ENCODE measurements at places on chromosomes 16 and 17.

DNA sequence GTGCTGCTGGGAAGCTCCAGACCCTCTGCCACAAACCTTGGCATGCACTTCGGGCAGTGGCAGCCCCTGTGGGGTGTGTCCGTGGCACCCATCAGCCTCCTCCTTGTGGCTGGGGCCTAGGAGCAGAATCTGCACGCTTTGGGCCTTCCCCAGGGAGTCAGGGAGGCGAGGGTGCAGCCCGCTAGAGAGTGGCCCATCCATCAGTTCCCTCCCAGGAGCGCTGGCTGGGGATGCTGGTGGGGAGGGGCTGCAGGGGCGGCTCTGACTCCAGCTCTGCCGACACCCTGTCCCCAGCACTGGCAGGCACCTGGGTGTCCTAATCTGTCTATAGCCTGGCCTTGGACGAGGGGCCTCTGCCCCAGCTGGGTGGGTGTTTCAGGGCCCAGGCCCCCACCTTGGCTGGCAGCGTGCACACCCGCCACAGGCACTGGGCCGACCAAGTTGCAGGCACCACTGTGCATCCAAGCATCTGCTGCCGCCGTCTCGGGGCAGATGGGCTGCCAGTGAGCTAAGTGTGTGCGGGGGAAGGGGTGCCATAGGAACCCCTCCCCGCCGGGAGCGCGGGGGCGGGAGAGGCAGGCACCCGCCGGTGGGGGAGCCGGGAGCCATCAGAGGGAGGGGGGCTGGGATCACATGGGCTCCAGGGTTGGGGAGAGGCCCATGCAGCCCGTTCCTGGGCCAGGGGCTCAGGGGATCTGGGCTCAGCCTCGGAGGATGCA, 30.2 kb downstream of the ENDOV start:
- DNase-seq, result no peak

DNA sequence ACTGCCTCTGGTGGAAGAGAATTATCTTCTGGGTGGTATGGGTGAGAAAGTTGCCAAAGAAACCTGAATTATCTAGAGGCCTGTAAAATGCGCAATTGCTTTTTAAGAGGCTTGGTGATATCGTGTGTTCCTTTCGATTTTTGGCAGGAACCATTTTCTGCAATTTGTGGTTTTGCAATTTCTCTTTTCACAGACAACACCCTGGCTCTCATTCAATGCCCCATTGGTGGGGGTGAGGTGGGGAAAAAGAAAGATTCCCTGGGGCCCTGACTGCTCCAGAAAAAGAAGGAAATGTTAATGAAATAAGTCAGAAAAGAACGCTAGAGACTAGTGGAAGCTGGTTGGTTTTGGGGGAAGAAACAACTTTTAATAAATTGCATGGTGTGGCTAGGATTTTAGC, 77.4 kb downstream of the ANKFN1 start:
- DNase-seq, result no peak

DNA sequence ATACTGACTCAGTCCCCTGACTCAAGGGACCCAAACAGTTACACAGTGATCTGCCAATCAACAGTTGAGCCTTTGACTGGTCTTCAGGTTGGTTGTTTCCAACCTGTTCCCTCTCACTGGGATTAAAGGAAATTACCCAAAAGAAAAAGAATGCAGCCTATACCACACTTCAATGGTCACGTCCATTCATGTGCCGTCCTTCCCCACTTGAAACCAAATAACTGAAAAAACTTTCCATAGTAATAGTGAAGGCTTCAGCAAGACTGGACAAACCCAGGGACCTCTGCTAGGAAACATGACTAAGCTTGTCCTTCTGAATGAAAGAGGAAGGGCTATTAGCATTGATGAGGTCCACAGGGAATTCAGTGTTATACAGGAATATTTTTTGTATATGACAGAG, 30.6 kb downstream of the MRPS23 start:
- no peak for DNase-seq

DNA sequence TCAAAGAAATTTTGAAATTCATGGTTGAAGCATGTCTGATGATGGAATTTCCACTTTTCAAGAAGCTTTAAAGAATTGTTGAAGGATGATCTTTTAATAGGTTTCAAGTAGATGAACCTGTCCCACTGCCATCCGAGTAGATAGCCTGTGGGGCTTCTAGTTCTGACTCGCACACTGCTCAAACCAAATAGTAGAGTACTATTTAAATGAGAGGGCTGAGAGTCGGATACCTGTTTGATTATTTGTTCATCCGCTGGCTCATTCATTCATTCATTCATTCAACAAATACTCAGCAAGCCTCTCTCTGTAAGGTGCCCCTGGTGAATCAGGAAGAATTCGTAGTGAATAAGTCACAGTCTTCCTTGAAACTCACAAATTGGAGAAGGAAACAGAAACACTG, 108.2 kb upstream of the IRX5 start:
- DNase-seq, result no peak

DNA sequence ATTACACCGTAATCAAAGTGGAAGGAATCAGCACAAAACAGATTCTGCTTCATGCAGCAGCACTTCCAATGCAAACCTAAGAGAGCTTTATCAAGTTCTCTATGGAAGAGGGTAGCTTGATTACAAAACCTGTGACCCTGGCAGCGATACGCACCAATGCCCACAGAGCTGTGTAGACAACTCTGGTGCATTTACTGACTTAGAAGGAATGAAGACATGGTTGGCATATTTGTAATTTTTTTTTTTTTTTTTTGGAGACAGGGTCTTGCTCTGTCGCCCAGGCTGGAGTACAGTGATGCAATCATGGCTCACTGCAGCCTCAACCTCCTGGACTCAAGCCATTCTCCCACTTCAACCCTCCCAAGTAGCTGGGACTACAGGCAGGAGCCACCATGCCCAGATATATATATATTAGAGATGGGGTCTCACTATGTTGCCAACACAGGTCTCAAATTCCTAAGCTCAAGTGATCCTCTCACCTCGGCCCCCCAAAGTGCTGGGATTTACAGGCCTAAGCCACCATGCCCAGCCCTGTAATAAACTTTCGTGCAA, 49.4 kb downstream of the XPO6 start:
- DNase-seq, result no peak

- no peak for DNase-seq
Measured at GRCh38 chr16:80226499-80226898, 314.3 kb upstream of the DYNLRB2 start.

GRCh38 chr17:42429726-42430447, 6.8 kb upstream of the CAVIN1 start:
- no peak for DNase-seq

DNA sequence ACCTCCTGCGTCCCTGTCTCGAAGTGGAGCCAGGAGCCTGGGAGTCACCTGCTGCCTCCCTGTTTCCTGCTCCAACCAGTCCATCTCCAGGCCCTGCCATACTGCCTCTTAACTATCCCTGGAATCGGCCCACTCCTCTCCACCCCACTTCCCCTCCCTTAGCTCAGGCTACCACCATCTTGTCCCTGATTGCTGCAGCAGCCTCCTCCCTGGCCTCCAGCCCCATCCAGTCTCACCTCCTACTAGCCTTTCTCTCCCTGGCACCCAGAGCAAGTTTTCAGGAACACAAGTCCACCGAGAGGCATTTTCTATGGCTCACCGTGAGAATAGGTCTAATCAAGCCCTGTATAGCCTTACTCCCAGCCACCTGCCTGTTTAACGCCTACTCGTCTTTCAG, 865 bp upstream of the CAMKK1 start:
- DNase-seq, result no peak

- DNase-seq, result peak; percentile 53
Measured at GRCh38 chr16:86519649-86520316, 9.5 kb downstream of the FOXF1 start.

GRCh38 chr17:40582328-40582901, 17.1 kb upstream of the CCR7 start:
- DNase-seq, result peak; percentile 84

- no peak for DNase-seq
Measured at GRCh38 chr16:84959784-84960417, 51.4 kb downstream of the ZDHHC7 start.

DNA sequence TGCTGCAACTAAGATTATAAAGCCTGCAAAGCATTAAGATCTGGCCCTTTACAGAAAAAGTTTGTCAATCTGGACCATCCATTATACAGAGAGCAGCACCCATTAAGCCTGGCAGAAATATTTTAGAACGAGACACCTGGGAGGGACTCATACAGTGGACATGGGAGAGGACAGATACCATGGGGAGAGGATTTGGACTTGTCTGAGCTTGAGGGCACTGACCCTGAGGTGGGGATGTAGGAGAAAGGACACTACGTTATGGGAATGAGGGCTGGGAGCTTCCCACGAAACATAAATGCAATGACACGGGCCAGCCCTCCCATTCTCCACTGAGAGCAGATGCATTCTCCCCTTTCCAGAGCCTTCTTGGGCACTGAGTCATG, 6.2 kb downstream of the RUSF1 start:
- no peak for DNase-seq

- DNase-seq, result no peak
Measured at GRCh38 chr17:58312021-58312630, 16.5 kb downstream of the TSPOAP1 start.
